ENCODE measurements at places on chromosomes 4 and X. TPM values are rescaled to one million over a fixed set of nuclear protein-coding genes. Genes with fewer than 3 reads are reported as not detected.

DNA sequence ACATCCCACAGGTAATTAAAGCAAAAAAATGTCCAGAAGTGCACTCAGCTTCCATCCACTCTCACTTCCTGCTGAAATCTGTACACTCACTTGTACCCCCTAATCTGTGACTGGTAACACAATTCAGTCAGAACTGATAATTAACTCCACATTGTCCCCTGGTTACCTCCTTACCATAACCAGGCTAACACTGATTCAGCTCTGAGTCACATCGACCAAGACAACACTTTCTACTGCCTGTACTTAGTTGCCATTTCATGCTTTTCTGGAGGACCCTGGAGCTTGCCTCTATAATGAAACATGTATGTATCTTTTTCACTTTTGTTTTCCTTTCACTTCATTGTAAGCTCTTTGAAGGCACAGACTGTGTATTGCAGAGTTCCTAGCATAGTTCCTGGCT is 130.9 kb upstream of the GABRG1 start:
- H3K36me3 ChIP-seq, result no peaks in the 10 kb centered on the region
- no peaks in the 10 kb centered on the region for H3K4me1 ChIP-seq
- H3K27me3 ChIP-seq, result no peaks in the 10 kb centered on the region
- no peak overlapping the region for H3K27ac ChIP-seq

DNA sequence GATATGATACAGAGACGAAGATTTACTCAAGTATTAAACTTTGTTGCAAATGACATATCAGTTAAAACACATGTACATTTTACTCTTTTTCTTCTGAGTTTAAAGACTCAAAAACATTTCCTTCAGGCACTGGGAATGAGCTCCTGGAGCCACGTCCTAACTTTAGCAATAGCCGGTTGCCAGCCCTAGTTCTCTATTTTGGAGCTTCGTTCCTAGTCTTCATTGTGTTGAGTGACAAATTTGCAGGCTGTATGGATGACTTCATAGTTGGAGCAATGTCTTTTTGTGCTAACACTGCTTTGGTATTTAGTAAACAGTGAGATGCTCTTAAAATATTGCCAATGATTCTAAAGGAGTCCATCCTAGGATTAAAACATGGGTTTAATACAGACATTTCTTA is 190.9 kb downstream of the FAT4 start:
- H3K27me3 ChIP-seq, result no peaks in the 10 kb centered on the region
- H3K27ac ChIP-seq, result no peak overlapping the region
- no peaks in the 10 kb centered on the region for H3K4me1 ChIP-seq
- no peak for DNase-seq

- H3K4me3 ChIP-seq, result no peak overlapping the region
- peaks cover 41% of the 10 kb centered on the region for H3K36me3 ChIP-seq
- H3K4me1 ChIP-seq, result peaks cover 64% of the 10 kb centered on the region
- H3K27me3 ChIP-seq, result no peaks in the 10 kb centered on the region
These were observed 22.0 kb downstream of the SPARCL1 start for GRCh38 chr4:87506974-87507701.

GRCh38 chr4:48970471-48970921 is 15.6 kb upstream of the CWH43 start:
- H3K4me1 ChIP-seq, result no peaks in the 10 kb centered on the region
- peaks cover 18% of the 10 kb centered on the region for H3K27me3 ChIP-seq
- no peak overlapping the region for H3K27ac ChIP-seq
- no peak overlapping the region for H3K4me3 ChIP-seq
- H3K36me3 ChIP-seq, result no peaks in the 10 kb centered on the region
- no peak for DNase-seq

- no peaks in the 10 kb centered on the region for H3K36me3 ChIP-seq
- no peaks in the 10 kb centered on the region for H3K27me3 ChIP-seq
- no peak overlapping the region for H3K27ac ChIP-seq
- H3K4me1 ChIP-seq, result peaks cover 6% of the 10 kb centered on the region
These were observed 173.4 kb upstream of the JADE1 start for GRCh38 chr4:128635955-128636560.

- H3K4me1 ChIP-seq, result no peaks in the 10 kb centered on the region
- H3K27me3 ChIP-seq, result no peaks in the 10 kb centered on the region
- H3K4me3 ChIP-seq, result no peak overlapping the region
These were observed 51.3 kb downstream of the RUFY3 start for GRCh38 chr4:70772929-70773555.

- no peak overlapping the region for H3K4me3 ChIP-seq
- no peaks in the 10 kb centered on the region for H3K36me3 ChIP-seq
- no peaks in the 10 kb centered on the region for H3K27me3 ChIP-seq
- DNase-seq, result no peak
These were observed 46.7 kb downstream of the DDX53 start for GRCh38 chrX:23046443-23046842.

DNA sequence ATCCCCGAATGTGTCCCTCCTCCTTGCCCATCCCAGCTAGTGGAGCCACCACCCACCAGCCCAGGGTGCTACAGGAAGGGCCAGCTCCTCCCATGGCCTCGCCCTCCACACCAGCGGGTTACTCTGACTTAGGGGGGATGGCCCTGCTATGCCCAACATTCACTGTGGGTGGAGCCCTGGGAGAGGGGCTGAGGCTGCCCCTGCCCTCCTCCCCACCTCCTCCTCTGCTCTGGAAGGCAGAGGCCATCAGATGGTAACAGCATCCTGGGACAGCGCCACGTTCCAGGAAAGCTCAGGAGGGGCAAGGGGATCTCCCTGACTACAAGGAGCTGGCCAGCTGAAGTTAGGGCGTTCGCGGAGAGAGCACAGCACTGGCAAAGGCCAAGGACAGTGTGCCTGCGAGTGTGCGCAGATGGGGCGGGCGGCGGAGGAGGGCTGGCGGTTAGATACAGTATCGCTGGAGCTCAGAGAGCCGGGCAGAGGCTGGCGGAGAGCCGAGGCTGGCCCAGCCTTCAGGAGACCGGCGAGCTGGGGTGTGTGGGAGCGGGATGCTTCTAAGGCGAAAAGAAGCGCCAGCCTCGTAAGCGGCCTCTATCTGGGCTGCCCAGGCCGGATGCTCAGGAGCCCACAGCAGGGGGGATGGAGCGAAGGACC is 1.5 kb downstream of the JAKMIP1 start:
- DNase-seq, result no peak
- H3K27me3 ChIP-seq, result peaks cover 43% of the 10 kb centered on the region
- H3K27ac ChIP-seq, result no peak overlapping the region
- peaks cover 24% of the 10 kb centered on the region for H3K4me1 ChIP-seq

DNA sequence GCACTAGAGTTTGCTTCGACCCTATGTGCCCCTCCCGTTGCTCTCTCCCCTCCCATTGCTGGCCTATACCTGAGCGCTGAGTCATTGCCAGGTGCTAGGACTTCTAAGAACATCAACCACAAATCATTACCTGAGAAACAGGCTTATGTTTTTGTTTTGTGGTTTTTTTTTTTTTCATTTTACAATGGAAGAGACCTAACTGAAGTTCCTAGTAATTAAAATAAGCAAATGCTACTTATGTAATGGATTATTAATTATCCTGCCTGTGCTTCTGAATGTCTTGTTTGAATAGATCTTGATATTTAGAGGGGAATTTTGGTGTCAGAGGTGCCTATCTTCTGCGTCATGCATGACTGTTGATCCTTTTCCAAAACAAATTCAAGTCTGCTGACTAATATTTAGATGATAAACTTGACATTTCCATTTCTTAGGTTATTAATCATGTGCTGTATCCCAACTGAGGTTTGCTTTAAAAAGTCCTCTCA is 275.4 kb upstream of the CPEB2 start:
- H3K4me3 ChIP-seq, result no peak overlapping the region
- no peaks in the 10 kb centered on the region for H3K36me3 ChIP-seq
- H3K27ac ChIP-seq, result no peak overlapping the region
- DNase-seq, result no peak
- H3K27me3 ChIP-seq, result no peaks in the 10 kb centered on the region

DNA sequence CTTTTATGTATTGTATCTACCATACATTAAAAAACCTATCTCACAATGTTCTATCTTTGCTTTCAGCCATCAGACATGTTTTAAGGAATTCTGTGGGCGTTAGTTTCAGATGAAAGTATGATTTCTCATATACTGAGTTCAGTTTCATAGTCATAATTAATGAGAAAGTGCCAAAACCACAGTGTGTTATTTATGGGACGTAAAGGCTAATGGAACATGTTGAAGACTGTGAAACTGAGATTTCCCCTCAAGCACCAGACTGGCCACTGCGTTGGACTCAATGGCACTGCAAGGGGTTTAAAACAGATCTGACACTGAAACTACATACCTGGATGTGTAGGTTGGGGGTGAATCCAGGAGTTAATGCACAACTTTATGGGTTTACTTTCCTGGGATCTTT is 32.0 kb downstream of the F8 start:
- no peak overlapping the region for H3K4me3 ChIP-seq
- no peak overlapping the region for H3K27ac ChIP-seq
- H3K4me1 ChIP-seq, result no peaks in the 10 kb centered on the region
- H3K27me3 ChIP-seq, result no peaks in the 10 kb centered on the region

DNA sequence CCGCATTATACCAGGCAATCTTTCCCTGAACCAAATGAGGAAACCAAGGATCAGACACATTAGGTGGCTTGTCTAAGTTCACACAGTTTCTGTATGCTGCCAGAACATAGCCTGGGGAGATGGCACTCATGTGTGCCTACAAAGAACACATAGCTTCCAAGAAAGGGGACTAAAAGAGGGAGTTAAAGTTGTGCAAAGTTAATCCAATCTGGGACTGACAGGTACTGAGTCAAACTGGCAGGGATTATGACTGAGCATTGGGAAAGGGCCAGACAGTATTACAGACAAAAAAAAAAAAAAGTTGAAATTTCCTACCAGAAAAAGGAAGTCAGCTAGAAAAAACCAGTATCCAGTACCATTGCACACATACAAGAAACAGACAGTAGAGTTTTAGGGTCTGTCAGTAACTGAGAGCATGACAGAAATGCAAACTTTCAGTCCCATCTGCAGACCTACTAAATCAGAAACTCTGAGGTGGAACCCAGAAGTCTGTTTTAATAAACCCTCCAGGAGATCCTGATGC is 37.2 kb downstream of the ADAMTS3 start:
- no peaks in the 10 kb centered on the region for H3K36me3 ChIP-seq
- no peak for DNase-seq
- no peaks in the 10 kb centered on the region for H3K4me1 ChIP-seq

COX7B2 gene
- total RNA-seq, result not detected

FAM47B gene
- not detected for total RNA-seq

TEX13B gene
- total RNA-seq, result not detected
